Endothelial cell (in vitro differentiated cells): ENCODE measurements at places on chromosomes 1 and 21. TPM values are rescaled to one million over a fixed set of nuclear protein-coding genes. Genes with fewer than 3 reads are reported as not detected.

GRCh38 chr1:24673341-24673740 is 30.2 kb downstream of the SRRM1 start:
- no peaks in the 10 kb centered on the region for H3K4me1 ChIP-seq
- DNase-seq = no peak
- peaks cover 33% of the 10 kb centered on the region for H3K36me3 ChIP-seq
- H3K4me3 ChIP-seq = no peak overlapping the region
- no peaks in the 10 kb centered on the region for H3K27me3 ChIP-seq

The FCRL1 gene
- not detected for total RNA-seq

The IGSF8 gene
- 17.2 TPM for total RNA-seq

- peaks cover 4% of the 10 kb centered on the region for H3K4me1 ChIP-seq
- DNase-seq = no peak
- H3K4me3 ChIP-seq = no peak overlapping the region
- H3K27ac ChIP-seq = no peak overlapping the region
- H3K36me3 ChIP-seq = peaks cover 16% of the 10 kb centered on the region
These were observed 33.9 kb downstream of the OLFML2B start for GRCh38 chr1:161989786-161990185.

DNA sequence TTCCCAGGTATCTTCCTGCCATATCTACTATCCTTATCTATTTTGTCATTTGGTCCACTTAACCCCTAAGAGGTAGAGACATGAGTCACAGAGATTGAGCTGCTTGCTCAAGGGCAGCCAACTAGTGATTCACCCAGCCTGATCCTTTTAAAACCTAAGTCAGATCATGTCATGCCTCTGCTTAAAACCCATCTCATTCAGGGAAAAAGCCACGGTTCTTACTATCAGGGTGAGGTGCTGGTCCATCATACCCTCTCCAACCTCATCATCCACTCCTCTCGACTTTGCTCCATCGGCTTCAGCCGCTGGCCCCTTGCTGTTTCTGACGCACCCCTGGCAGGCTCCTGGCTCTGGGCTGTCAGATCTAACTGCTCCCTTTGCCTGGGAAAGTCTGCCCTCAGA is 14.4 kb upstream of the PPP1R15B start:
- H3K36me3 ChIP-seq = peaks cover 78% of the 10 kb centered on the region
- peaks cover 1% of the 10 kb centered on the region for H3K27me3 ChIP-seq
- H3K4me3 ChIP-seq = peak overlapping the region; percentile 65
- DNase-seq = no peak

- H3K27ac ChIP-seq = no peak overlapping the region
- H3K4me3 ChIP-seq = no peak overlapping the region
- H3K27me3 ChIP-seq = no peaks in the 10 kb centered on the region
- no peaks in the 10 kb centered on the region for H3K4me1 ChIP-seq
These were observed 66.8 kb upstream of the ASB17 start for GRCh38 chr1:75999034-75999433.

GRCh38 chr21:45574691-45575090 is 32.5 kb upstream of the SLC19A1 start:
- no peak overlapping the region for H3K4me3 ChIP-seq
- peaks cover 2% of the 10 kb centered on the region for H3K4me1 ChIP-seq
- no peak overlapping the region for H3K27ac ChIP-seq

DNA sequence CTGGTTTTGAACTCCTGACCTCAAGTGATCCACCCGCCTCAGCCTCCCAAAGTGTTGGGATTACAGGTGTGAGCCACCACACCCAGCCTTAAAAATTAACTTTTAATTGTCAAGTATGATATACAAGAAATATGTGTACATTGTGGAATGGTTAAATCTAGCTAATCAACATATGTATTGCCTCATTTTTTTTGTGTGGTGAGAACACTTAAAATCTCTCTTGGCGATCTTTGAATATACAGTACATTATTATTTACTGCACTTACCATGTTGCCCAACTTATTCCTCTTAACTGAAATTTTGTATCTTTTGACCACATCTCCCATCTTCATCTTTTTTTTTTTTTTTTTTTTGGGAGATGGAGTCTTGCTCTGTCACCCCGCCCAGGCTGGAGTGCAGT is 23.3 kb downstream of the THRAP3 start:
- H3K27ac ChIP-seq = no peak overlapping the region
- no peak for DNase-seq
- H3K36me3 ChIP-seq = peaks cover 17% of the 10 kb centered on the region
- no peaks in the 10 kb centered on the region for H3K27me3 ChIP-seq
- H3K4me3 ChIP-seq = no peak overlapping the region
- peaks cover 6% of the 10 kb centered on the region for H3K4me1 ChIP-seq

GRCh38 chr1:181129771-181130606 is 41.5 kb downstream of the IER5 start:
- peaks cover 10% of the 10 kb centered on the region for H3K27me3 ChIP-seq
- H3K4me1 ChIP-seq = peaks cover 37% of the 10 kb centered on the region

DNA sequence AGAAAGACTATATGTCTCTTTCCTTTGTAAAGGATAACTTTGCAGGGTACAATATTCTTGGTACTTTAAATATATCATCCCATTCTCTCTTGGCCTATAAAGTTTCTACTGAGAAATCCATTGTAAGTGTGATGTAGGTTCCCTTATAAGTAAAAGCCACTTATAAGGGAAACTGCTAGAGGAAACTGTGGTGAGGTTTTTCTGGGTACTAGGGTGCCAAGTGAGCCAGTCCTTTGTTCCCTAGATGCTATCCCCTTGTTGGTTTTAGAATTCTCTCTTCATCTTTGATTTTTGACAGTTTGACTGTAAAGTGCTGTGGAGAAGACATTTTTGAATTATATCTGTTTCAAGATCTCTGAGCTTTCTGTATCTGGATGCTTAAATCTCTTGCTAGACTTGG is 108.9 kb upstream of the NEK7 start:
- H3K36me3 ChIP-seq = no peaks in the 10 kb centered on the region
- no peak overlapping the region for H3K27ac ChIP-seq
- H3K27me3 ChIP-seq = no peaks in the 10 kb centered on the region
- DNase-seq = no peak
- no peaks in the 10 kb centered on the region for H3K4me1 ChIP-seq
- no peak overlapping the region for H3K4me3 ChIP-seq

The PLXNA2 gene
- total RNA-seq = 25.6 TPM

- H3K27ac ChIP-seq = no peak overlapping the region
- no peak for DNase-seq
- H3K36me3 ChIP-seq = no peaks in the 10 kb centered on the region
- no peaks in the 10 kb centered on the region for H3K27me3 ChIP-seq
These were observed 245.2 kb downstream of the TRABD2B start for GRCh38 chr1:47751996-47752451.

The ANGPTL3 gene
- not detected for total RNA-seq

GRCh38 chr1:25091658-25092057 is 140.6 kb downstream of the SYF2 start:
- H3K27ac ChIP-seq = no peak overlapping the region
- H3K4me1 ChIP-seq = peaks cover 5% of the 10 kb centered on the region
- no peak for DNase-seq
- H3K4me3 ChIP-seq = no peak overlapping the region
- H3K36me3 ChIP-seq = peaks cover 5% of the 10 kb centered on the region

The TP73 gene
- not detected for total RNA-seq

DNA sequence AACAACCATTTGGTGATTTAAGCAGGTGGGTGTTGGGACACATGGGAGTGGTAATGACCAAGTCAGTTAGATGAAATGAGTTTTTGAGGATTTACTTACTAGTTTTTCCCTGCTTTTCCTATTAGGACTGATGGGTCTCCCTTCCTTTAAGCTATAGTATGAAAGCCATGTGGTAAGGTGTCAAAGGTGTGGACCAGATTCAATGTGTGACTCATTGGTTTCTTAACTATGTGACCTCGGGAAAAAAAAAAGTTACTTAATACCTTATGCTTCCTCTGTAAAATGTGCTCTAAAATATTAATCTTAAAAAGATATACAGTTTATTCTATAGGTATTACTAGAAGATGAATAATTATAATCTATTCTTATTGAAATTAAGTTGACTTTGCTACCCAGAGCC is 93.7 kb downstream of the DUSP10 start:
- H3K36me3 ChIP-seq = no peaks in the 10 kb centered on the region
- H3K4me3 ChIP-seq = no peak overlapping the region
- no peaks in the 10 kb centered on the region for H3K27me3 ChIP-seq
- H3K27ac ChIP-seq = no peak overlapping the region
- H3K4me1 ChIP-seq = no peaks in the 10 kb centered on the region

The FAM72A gene
- 21.7 TPM for total RNA-seq

DNA sequence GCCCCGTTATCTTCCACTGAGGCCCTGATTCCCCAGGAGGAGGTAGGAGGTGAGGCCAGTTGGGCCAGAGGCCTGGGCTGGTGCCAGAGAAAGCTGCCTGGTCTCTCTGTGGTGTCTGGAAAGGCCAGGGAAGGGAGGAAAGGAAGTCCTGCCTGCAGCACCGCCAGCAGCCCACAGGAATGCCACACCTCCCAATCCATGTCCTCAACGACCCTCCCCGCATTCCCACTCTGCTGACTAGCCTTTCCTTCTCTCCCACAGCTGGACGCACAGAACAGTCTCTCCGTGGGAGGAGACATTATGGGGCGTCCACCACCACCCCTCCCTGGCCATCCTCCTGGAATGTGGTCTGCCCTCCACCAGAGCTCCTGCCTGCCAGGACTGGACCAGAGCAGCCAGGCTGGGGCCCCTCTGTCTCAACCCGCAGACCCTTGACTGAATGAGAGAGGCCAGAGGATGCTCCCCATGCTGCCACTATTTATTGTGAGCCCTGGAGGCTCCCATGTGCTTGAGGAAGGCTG is 18.0 kb downstream of the CSF1 start:
- H3K27me3 ChIP-seq = peaks cover 13% of the 10 kb centered on the region
- H3K36me3 ChIP-seq = peaks cover 12% of the 10 kb centered on the region
- no peak for DNase-seq
- H3K4me3 ChIP-seq = no peak overlapping the region
- peaks cover 37% of the 10 kb centered on the region for H3K4me1 ChIP-seq

The EBNA1BP2 gene
- total RNA-seq = 41.1 TPM

The FCER1G gene
- total RNA-seq = 4.3 TPM

- DNase-seq = no peak
- no peak overlapping the region for H3K27ac ChIP-seq
- no peaks in the 10 kb centered on the region for H3K36me3 ChIP-seq
- no peaks in the 10 kb centered on the region for H3K27me3 ChIP-seq
These were observed 16.7 kb downstream of the RGS4 start for GRCh38 chr1:163085904-163086268.

The RGL1 gene
- total RNA-seq = 60.7 TPM

- H3K27me3 ChIP-seq = peaks cover 9% of the 10 kb centered on the region
- no peak overlapping the region for H3K4me3 ChIP-seq
These were observed 4.0 kb downstream of the RNF207 start for GRCh38 chr1:6209661-6210580.

GRCh38 chr1:15762546-15762945 is 4.0 kb downstream of the FBLIM1 start:
- H3K36me3 ChIP-seq = peaks cover 33% of the 10 kb centered on the region
- peaks cover 33% of the 10 kb centered on the region for H3K4me1 ChIP-seq
- no peak for DNase-seq
- peak overlapping the region; percentile 77 for H3K4me3 ChIP-seq
- H3K27me3 ChIP-seq = peaks cover 16% of the 10 kb centered on the region
- H3K27ac ChIP-seq = no peak overlapping the region

The OLFML2B gene
- total RNA-seq = 0.85 TPM

DNA sequence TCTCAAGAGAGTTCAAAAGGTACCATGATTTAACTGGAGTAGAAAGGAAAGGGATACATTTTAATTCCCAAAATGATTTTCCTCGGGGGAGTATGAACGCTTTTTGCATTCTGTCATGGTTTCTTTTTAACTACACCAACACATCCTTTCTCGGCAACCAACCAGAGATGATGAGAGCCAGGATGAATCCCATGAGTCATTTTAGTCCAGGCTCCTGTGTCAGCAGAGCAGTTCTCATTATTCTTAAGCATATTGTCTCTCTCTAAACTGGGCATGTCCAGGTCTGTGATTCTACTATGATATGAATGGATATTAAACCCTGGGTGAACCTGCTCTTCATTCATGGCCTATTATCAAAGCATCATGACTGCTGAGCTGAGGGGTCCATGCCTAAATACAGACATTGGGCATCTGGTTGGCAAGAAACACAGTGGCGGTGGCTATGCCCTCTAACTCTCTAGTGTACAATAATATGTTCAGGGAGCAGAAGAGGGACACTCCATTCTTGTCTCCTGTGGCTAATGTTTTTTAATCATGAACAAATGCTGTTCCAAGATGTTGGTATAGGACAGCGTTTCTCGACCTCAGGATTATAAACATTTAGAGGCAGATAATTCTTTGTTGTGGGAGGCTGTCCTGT is 124.3 kb upstream of the ESRRG start:
- H3K4me3 ChIP-seq = no peak overlapping the region
- no peaks in the 10 kb centered on the region for H3K36me3 ChIP-seq
- H3K27me3 ChIP-seq = no peaks in the 10 kb centered on the region
- H3K4me1 ChIP-seq = no peaks in the 10 kb centered on the region
- no peak overlapping the region for H3K27ac ChIP-seq
- DNase-seq = no peak

- peaks cover 4% of the 10 kb centered on the region for H3K27me3 ChIP-seq
- H3K4me3 ChIP-seq = no peak overlapping the region
- peaks cover 3% of the 10 kb centered on the region for H3K36me3 ChIP-seq
- H3K27ac ChIP-seq = no peak overlapping the region
- H3K4me1 ChIP-seq = peaks cover 9% of the 10 kb centered on the region
- DNase-seq = no peak
These were observed 7.5 kb downstream of the SLC19A1 start for GRCh38 chr21:45534636-45535331.

The TMEM52 gene
- 0.92 TPM for total RNA-seq

DNA sequence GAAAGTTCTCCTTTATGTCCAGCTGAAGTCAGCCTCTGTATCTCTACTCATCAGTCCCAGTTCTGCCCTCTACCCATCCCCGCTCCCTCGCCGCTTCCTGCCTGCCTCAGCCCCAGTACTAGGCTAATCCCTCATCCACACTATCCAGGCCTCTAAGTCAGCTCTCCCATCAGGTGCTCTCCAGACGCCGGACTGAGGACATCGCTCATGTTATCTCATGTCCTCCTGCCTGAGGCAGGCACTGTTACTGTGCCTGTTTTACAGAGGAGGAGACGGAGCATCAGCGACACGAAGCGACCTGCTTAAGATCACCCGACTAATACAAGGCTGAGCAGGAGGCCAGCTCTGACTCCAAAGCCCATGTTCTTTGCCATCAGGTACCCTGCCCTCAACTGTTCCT is 57.3 kb upstream of the RUNX3 start:
- no peak overlapping the region for H3K27ac ChIP-seq
- DNase-seq = no peak
- peaks cover 22% of the 10 kb centered on the region for H3K27me3 ChIP-seq
- peaks cover 9% of the 10 kb centered on the region for H3K36me3 ChIP-seq
- H3K4me3 ChIP-seq = no peak overlapping the region

GRCh38 chr1:165014753-165015152 is 341.8 kb downstream of the LMX1A start:
- H3K4me3 ChIP-seq = no peak overlapping the region
- peaks cover 3% of the 10 kb centered on the region for H3K27me3 ChIP-seq
- no peaks in the 10 kb centered on the region for H3K4me1 ChIP-seq

- H3K4me3 ChIP-seq = no peak overlapping the region
- H3K27ac ChIP-seq = no peak overlapping the region
- no peak for DNase-seq
- H3K4me1 ChIP-seq = peaks cover 6% of the 10 kb centered on the region
- peaks cover 9% of the 10 kb centered on the region for H3K27me3 ChIP-seq
- peaks cover 6% of the 10 kb centered on the region for H3K36me3 ChIP-seq
These were observed 539.4 kb downstream of the KIF26B start for GRCh38 chr1:245693941-245694752.
